Mesenchymal stem cell (in vitro differentiated cells and primary cell): ENCODE measurements at places on chromosomes 7 and 10.

GRCh38 chr10:82887488-82887887 lies 1012.5 kb downstream of the NRG3 start:
- DNase-seq: no peak

GRCh38 chr7:47678641-47679380 lies 96.9 kb upstream of the TNS3 start:
- no peak for DNase-seq

- DNase-seq: peak; percentile 38
Measured at GRCh38 chr7:23445326-23445725, 25.0 kb downstream of the IGF2BP3 start.

DNA sequence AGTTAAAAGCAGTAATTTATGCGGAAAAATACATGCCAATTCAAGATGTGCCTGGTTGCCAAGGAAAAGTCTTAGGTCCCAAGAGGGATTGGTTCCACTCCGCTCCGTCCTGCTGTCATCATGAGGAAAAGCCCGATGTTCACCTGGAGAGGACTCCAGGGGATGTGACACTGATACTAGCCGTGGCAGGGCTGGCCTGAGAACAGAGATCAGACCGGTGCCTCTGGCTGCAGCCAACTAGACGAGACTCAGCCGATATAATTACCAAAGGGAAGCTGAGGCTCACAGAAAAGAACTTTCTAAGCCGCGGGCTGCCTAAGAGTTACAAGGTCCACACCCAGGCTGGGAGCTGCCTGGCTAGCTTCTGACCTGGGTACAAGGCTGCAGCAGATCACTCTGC lies 81.3 kb upstream of the UNC5B start:
- DNase-seq: no peak

GRCh38 chr10:29166713-29167112 lies 122.2 kb upstream of the LYZL1 start:
- DNase-seq: no peak

DNA sequence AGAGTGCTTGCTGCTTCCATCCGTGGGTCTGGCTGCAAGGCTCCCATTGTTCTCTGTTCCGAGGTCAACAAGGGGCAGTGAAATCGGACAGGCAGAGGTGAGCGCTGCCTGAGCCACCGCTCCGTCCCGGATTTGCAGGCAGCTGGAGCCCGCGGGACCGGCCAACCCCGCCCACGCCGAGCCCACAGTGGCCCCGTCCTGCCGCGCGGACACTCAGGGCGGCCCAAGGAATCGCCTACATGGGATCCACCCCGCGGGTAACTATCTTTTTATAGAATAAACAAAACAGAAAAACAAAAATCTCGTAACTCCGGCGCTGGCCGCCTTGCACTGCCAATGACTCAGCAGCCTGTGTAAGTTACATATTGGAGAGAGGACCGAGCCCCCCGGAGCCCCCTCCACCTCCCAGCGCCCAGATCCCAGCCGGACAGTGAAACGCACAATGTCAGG lies 1.9 kb downstream of the BNIP3 start:
- DNase-seq: peak; percentile 61

GRCh38 chr10:103990531-103990930 lies 23.6 kb downstream of the SLK start:
- no peak for DNase-seq

DNA sequence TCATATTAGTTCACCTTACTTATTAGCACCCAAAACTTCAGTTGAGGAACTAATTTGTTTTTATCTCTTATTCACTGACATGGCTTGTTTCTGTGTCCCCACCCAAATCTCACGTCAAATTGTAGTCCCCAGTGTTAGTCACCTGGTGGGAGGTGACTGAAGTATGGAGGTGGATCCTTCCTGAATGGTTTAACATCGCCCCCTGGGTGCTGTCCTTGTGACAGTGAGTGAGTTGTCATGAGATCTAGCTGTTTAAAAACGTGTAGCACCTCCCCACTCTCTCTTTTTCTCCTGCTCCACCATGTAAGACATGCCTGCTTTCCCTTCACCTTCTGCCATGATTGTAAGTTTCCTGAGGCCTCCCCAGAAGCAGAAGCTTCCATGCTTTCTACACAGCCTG lies 75.0 kb upstream of the HECTD2 start:
- DNase-seq: no peak

DNA sequence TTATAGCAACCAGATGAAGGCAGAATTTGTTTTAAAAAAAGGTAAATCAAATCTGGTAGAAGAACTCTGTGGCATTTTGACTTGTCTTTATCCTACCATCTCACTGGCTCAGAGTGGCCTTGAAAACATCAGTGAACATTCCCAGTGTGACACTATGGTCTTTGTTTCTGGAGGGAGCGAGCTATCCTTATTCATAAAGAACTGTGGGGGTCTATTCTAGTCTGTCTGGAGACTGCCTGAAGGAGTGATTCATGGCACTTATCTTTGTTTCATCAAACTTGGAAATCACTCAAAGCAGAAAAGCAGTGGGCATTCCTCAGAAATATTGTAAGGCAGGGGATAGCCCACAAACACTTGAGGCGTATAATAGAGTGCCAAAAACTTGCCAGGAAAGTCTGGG lies 719.1 kb downstream of the PCDH15 start:
- no peak for DNase-seq

DNA sequence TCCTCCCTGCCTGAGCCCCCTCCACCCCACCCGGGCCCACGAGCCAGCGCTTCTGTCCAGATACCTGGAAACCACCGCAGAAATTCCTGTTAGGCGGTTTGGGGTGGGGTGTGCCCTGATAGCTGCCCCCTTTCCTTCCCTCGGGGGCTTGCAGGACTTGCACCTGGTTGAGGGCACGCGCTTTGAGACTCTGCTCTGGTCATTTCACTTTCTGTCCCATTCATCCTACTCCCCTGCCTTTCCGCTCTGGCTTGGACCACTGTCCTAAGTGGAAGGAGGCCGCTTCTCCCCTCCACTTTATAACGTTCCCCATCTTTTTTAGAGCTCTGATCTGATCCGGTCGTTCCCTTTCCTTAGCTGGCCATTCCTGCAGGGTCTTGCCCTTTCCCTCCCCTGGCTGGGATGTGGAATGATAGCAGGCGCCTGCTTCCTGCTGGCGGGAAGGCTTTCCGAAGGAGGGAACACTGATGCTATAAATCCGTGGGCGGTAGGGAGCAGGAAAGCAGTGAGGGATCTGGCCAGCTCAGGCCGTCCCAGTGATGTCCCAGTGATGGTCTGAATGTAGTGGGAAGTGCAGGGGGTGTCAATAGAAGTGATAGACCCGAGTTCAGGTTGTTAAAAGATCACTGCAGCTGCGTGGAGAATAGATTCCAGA lies 852 bp upstream of the PRKAR1B start:
- DNase-seq: peak; percentile 37

DNA sequence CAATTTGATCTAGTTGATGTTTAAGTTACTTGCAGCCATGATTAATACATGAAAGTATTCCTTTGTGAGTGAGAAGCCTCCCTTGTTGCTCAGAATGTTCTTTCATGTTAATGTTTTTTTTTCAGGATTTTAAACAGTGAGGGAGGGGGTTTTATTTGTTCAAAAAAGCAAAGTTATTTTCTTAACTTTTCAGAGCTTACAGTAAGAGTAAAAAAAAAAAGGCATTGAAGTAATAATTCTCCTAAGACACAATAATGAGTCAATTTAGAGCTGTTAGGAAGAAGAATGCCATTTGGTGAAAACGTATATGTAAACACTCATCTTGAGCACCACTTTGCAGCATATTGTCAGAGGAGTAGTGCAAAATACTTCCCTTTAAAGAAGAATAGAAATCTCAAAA lies 105.8 kb downstream of the SEMA3A start:
- peak; percentile 53 for DNase-seq

DNA sequence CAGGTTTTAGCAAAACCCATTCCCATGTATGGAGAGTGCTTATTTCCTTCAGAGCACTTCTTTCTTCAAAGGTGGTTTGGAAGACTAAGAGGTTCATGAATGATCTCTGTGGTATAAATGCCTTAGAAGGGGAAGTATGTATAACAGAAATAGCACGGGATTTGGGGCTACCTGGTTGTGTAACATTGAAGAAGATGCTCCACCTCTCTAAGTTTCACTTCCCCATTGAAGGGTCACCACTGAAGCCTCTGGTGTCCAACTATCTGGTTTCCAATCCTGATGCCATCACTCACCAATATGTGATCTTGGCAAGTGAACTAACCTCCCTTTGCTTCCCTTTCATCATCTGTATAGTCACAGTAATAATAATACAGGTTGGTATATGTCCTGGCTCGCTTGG lies 37.2 kb downstream of the CYCS start:
- no peak for DNase-seq

DNA sequence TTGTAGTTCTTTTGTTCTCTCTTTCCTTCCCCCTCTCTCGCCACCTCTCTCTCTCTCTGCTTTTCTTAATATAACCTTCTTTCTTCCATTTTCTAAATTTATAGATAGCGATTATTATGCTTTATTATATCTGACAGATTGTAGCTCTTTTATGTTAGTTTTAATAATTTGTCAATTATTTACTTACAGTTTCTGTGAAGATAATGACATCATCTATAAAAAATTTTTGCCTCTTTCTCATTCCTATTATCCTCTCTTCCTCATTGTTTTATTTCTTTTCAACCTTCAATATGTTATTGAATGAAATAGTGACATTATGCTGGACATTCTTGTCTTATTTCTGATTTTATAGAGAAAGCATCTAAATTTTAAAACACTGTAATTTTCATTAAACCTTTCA lies 469.6 kb upstream of the NRG3 start:
- no peak for DNase-seq

GRCh38 chr7:151755131-151755801 lies 121.6 kb downstream of the PRKAG2 start:
- DNase-seq: peak; percentile 93

- DNase-seq: no peak
Measured at GRCh38 chr7:116557066-116557585, 32.3 kb downstream of the CAV1 start.

DNA sequence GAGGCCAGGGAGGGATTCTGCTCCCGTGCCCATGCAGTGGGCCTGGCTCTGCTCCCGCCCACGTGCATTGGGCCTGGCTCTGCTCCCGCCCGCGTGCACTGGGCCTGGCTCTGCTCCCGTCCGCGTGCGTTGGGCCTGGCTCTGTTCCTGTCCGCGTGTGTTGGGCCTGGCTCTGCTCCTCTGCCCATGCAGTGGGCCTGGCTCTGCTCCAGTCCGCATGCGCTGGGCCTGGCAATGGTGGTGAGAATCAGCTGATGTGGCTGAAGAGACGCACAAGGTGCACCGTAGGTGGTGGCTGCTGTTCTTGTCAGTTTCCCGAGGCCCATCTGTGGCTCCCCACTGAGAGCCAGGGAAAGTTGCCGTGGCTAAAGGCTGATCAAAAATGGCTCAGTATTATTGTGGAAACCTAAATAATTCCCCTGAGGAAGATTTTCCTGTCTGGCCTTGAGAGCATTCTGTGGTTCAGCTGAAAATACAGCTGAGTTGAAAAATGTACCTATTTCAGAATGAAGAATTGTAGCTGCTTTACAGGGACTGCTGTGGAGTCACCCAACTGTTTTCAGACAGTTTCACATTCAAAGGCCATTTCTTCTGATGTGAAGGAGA lies 572.4 kb downstream of the GLRX3 start:
- DNase-seq: no peak

GRCh38 chr10:129094233-129094632 lies 372.8 kb upstream of the MGMT start:
- DNase-seq: no peak

DNA sequence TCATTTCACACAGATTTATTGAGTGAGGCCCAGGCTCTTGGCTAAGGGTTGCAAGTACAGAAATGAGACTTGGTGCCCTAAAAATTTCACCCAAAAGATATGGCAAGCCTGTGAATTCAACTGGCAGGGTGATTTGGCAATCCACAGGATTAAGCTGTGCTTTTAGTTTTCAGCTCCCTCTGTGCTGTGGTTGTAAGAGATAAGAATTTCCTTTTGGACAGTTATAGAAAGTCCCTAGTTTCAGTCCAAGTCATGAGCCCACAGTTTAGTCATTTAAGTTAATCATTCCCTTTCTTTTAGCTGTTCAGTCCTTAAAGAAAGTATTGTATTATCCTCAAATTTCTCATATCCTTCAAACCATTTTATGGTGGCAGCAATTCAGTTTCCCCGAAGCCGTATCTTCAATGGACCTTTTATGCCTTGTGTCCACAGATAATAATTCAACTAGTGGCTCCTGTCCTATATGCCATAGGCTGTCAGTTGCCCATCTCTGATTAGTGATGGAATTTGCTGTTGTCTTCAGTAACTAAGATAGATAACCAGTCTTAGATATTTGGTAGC lies 73.4 kb upstream of the NAMPT start:
- peak; percentile 44 for DNase-seq

DNA sequence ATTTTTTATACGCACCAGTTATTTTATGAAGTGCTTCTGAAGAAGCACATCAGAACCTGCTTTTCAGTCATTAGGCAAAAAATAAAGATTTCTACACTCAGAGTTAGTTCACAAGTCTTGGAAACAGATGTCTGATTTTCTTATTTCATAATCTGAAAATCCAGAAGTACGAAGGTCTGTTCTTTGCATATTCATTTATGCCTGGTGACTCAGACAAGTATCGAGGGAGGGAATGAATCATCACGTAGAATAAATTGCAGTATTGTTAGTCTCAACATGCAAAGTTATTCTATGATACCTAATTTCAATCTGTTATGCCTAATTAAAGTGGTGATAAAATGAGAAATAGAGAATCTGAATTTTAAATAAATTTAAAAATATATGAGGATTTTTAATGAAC lies 113.6 kb upstream of the SEM1 start:
- DNase-seq: no peak

GRCh38 chr7:33959676-33960075 lies 54.3 kb downstream of the BMPER start:
- DNase-seq: no peak

DNA sequence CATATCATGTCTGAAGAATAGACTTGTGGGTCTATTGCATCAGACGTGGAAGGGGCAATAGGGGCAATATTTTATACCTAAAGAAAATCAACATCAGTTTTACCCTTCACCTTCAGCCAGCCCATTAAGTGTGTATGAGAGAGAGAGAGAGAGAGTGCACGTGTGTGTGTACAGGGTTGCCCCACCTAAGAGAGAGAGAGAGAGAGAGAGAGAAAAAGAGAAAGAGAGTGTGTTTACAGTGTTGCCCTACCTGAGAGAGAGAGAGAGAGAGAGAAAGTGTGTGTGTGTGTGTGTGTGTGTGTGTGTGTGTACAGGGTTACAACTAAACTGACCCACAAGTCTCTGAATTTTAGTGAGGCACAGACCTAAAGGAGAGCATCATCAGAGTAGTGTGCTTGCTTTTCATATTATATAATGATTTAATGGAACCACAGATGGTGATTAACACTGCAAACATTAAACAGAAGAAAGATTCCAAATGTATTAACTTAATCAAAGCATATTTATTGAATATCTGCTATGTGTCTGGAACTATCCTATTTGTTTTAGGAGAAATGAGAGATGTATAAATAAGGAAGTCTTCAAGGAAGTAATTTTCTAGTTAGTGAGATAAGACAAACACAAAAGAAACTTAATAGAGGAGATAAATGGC lies 66.8 kb downstream of the CD36 start:
- no peak for DNase-seq

GRCh38 chr10:106819490-106819889 lies 345.0 kb downstream of the SORCS1 start:
- no peak for DNase-seq
